ENCODE measurements at places on chromosomes 1 and 21.

DNA sequence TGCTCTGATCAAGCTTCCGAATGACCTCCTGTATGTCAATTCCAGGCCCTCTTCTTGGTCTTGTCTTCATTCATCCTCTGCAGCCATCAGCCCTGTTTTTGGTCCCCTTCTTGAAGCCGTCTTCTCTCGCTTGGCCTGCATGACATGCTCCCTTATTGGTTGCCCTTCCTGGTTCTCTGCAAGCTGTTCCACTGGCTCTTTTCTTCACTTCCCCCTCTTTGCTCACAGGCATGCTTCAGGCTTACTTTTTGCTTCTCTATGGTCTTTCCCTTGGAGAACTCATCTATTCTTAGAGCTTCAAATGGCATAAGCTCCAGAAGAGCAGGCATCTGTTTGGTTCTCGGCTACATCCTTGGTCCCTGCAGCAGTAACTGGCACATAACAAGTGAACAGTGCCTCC lies 38.8 kb downstream of the PDPN start:
- DNase-seq = no peak

GRCh38 chr1:3263790-3264189 lies 190.7 kb upstream of the ARHGEF16 start:
- DNase-seq = no peak

GRCh38 chr1:204685236-204686006 lies at the start of gene LRRN2:
TSS of gene LRRN2 (minus strand) at chr1:204685738. CDS start at chr1:204619992, 65,746 bp downstream.
- peak; percentile 42 for DNase-seq

GRCh38 chr1:30604801-30605440 lies 118.5 kb downstream of the MATN1 start:
- no peak for DNase-seq

DNA sequence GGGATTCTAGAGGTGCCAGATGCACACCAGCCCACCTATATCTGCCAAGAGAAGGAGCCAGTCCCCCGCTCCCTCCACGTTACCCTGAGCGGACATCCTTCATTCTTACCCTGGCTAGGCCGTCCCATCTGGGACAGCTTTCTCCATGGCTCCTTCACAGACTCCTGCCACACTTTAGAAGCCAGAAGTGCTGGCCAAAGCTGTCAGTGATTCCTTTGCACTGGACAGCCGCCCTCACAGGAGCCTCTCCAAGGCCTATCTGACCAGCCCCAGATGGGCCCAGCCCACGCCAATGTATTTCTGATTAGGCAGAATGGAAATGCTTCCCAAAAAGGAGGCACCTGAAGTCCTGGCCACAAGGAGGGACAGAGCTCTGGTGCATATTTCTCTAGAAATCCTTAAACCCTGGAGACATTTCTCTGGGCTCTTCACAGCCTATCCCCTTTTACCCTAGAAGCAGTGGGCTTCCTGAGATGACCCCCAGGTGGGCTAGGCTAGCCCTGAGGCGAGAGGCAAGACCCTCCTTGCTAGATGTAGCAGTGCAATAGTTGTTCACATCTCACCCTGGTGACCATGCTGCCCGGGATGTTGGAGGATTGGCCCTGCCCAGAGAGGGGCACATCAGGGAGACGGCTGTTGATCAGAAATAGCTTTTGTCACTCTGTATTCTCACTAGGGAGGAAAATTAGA lies 44.1 kb downstream of the RASSF5 start:
- DNase-seq = no peak

GRCh38 chr1:2544093-2544874 lies 11.9 kb upstream of the TNFRSF14 start:
- no peak for DNase-seq

- DNase-seq = no peak
These were observed 8.5 kb downstream of the ZNF644 start for GRCh38 chr1:91013302-91013701.

DNA sequence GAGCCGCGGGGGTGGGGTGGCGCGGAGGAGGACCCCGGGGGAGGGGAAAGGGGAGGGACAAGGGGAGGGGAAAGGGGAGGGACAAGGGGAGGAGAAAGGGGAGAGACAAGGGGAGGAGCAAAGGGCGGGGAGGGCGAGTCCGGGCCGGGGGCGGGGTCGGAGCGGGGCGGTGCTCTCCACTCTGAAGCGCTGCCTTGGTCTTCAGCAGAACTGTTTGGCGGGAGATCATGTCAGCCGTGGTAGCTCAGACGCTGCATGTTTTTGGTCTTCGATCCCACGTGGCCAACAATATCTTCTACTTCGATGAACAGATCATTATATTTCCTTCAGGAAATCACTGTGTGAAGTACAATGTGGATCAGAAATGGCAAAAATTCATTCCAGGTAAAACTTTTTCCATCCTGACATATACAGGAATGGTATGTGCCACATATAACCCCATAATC lies 420 bp downstream of the CFAP57 start:
- peak; percentile 89 for DNase-seq

GRCh38 chr1:147167365-147167764 lies 4.9 kb downstream of the PRKAB2 start:
- DNase-seq = no peak

Measured in cerebellar cortex (tissue), 1 donor.